ENCODE measurements at places on chromosomes 6 and 20.

GRCh38 chr6:46323312-46323965 lies 152.7 kb upstream of the ENPP5 start:
- DNase-seq = no peak

DNA sequence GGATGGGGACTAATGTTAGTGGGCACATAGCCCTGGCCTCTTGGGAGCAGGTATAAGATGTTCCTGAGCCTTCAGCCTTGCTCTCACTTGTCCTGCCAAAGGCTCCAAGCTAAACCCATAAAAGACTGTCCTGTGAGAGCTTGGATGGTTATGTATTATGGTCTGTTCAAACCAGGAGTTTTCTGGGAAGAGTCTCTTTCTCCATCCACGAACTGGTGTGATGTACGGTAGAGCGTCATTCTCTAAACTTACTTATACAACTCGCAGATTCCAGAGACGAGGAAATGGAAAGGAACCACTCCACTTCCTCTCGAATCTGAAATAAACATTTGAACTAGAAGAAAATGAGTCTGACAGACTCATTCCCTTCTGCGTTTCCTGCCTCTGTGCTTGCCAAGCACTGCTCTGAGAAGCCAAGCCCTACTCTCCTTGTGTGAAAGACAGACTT lies 5.3 kb downstream of the SOBP start:
- no peak for DNase-seq

DNA sequence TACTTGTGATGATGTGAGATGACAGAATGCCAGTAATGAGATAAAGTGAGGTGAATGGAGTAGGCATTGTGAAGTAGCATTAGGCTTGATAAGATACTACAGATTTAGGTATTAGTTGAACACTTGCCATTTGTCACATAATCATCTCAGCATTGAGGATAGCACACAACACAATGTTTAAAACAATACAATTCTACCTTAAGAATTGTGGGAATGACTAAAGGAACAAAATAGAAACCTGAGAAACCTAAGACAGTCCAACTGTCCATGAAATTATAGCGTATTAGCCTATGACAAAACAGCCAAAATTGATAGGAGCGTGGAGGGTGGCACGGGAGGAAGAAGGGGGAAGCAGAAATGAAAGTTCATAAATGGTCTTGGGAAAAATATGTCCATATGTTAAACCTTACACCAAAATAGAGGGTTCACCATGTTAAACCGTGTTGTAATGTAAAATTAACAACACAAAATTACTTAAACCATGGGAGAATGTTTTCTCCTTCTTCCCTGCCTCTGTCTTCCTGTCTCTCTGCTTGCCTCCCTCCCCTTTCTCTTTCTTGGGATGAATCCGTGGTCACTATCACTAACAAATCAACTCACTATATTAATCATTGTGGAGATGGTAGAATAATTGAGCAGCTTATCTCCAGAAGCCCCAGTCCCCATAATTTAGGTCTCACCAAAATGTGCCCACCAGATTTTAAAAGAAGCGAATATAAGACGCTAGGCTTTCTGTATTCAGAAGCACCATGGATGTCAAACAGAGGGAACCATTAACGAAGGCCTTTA lies 33.0 kb upstream of the HFE start:
- DNase-seq = no peak

DNA sequence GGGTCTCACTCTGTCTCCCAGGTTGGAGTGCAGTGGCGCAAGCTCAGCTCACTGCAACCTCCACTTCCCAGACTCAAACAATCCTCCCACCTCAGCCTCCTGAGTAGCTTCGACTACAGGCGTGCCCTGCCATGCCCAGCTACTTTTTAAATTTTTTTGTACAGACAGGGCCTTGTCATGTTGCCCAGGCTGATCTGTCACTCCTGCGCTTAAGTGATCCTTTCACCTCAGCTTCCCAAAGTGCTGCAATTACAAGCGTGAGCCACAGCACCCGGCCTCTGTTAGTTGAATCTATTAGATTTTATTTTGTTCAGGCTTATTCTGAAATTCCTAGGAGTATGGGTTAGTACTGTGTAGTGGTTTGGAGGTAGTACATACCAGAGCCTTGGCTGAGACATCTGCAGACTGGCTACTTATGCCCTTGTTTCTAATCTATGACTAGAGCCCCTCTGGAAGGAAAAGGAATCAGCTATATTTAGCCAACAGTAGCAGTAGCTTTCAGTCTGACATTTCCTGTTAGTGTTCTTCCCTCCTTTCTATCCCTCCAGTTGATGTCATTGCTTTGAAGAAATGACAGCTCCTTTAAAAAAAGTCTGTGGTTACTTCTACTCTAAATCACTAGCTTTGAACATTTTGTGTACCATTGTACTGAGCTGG lies 74.4 kb downstream of the ITCH start:
- no peak for DNase-seq

- no peak for DNase-seq
These were observed 31.4 kb upstream of the SIRPG start for GRCh38 chr20:1688886-1689538.

DNA sequence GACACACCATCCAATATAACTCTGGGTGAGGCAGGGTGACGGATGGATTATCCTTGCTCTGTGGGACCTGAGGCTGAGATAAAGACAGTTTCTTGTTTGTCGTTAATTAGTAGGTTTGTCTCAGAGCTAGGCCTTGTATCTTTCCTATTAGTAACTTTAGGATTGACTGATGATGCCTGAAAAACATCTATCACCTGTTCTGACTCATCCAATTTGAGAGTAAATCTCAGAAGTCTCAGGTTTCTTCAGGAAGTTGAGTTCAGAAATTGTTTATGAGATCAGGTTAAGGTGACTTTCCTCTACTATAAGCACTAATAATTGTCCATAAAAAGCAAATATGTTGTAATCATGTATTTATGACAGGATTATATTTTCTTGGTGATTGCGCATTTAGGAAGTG lies 129.5 kb upstream of the SUPT3H start:
- no peak for DNase-seq

DNA sequence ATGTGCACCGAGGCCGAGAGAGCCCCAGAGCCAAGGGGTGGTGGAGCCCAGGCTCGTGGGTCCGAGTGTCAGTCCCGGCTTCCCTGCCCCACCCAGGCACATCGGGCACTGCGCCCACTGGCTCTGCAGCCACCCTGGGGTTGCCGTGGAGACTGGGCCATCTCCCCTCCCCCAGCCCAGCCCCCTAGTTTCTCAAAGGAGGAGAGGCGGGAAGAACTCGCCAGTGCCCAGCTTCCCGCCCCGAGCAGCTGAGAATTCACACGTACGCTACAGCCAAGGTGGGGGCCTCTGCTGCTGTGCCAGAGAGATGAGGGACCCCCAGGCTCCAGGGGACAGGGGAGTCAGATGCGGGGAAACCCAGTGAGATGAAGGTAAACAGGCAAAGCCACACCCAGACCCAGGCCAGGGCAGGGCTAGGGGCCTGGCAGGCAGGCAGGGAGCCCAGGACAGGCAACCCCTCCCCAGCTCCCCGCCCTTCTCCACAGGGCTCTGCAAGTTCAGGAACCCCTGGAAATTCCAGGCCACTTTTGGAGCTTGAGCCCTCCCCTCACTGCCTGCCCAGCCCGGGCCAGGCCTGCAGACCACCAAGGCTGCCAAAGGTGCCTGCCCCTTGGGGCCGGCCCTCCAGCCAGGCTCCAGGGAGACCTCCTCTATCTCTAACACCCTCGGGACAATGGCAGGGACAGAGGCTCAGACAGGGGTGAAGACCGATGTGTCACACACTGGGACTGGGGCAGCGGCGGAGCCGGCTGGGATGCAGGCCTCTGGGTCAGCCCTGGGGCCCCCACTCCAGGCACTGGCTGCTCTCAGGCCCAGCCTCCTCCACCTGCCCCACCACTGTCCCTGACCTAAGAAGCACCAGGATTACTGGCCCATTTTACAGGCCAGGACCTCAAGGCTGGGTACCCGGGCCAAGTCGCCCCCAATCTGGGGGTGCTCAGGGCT lies 6.0 kb downstream of the LAMA5 start:
- no peak for DNase-seq

DNA sequence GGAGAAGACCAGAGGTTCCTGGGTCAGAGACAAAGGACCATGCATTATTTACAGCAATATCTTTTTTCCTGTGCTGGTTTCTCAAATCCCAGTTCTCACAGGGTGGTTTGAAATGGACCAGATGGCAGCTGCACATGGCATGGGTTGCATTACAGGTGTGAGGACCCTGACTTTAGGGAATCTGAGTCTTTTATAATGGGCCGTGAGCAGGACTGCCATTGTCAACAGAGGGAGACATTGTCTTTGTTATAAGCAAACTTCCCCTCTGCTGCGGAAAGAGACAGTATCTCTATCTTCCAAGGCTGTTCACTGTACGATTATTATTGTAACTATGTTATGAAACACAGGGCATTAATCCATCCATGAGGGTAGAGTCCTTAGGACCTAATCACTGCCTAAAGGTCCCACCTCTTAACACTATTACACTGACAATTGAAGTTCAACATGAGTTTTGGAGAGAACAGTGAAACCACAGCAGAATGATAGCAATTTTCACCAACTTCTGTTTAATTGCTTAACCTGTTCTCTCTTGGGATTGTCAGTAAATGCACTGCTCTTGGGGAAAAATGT lies 156.1 kb upstream of the AGPAT4 start:
- no peak for DNase-seq

DNA sequence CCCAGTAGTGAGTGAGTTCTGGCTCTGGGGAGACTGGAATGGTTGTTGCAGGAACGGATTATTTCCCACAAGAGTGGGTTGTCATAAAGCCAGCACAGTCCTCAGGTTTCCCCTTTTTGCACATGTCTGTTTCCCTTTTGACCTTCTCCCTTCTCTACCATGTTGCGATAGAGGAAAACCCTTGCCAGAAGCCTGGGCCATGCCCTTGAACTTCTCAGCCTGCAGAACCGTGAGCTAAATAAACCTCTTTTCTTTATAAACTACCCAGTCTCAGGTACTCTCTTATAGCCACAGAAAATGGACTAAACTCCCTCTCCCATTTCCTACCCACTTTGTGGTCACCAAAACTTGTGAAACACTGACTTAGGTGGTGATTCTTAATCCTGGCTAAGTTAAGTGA lies 7.2 kb upstream of the PPP1R16B start:
- no peak for DNase-seq

DNA sequence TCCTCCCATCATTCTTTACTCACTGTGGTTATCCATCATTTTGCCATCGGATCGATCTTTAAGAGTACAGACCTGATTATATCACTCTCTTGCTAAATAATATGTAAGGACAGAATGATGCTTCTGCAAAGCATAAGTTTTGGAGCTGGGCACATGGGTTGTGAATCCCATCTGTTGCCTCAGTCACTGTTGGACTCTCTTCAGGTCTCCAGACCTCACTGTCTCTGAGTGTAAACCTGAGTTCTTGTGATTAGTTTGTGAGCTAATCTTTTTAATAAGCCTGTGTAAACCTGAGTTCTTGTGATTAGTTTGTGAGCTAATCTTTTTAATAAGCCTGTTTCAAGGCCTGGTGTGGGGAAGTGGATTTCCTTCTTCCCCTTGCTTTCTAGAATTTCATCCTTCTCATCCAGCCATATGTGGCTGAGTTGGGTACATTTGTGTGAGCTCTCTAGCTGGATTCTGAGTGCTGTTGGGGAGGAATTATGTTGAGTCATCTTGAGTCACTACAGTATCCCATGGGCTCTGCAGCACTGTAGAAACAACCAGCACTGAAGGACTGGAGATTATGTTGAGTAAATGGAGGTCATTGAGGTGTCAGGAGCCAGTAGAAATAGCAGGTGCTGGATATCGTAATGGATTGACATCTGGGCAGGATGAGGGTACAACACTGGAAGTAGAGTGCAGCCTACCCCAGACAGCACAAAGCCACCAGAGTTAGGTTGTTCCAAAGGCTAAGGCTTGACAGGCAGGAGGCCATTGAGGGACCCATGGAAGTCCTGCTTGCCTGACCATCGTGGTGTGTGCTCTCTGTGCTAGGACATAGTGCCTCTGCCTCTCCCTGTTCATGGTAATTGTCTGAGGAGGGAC lies 52.4 kb downstream of the SCAND1 start:
- no peak for DNase-seq

DNA sequence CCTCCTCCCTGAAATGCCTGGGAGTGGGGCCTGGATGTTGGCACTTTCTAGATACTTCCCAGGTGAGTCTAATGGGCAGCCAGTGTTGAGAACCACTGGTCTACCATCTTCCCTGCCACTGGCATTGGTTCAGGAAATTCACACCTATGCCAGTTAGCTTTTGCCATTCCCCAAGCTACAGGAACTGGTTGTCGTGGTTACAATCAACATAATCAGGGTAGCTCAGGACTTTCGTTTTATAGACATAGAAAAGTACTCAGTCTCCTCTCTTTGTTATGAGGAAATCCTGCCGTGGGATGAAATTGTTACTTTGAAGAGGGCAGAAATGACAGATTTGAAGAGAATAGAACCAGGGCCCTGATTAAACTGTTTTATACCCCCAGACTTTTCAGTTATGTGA lies 127.9 kb upstream of the FOXO3 start:
- no peak for DNase-seq

DNA sequence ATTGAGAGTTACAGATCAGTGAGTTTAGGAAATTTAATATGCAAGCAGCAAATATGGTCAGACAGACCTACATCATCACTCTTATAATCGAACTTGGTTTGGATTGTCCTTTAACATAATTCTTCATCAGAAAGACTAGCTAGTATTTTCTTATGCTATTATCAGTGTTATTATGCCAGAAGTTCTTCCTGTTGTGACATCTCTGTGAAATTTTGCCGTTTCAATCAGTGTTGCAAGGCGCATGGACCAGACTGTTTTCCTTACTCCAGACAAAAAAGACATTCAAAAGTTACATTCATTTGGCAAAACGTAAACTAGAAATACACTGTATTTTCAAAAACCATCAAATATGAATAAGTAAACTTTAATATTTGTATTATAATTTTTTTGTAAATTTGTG lies 5.7 kb upstream of the TENT5A start:
- DNase-seq = no peak

DNA sequence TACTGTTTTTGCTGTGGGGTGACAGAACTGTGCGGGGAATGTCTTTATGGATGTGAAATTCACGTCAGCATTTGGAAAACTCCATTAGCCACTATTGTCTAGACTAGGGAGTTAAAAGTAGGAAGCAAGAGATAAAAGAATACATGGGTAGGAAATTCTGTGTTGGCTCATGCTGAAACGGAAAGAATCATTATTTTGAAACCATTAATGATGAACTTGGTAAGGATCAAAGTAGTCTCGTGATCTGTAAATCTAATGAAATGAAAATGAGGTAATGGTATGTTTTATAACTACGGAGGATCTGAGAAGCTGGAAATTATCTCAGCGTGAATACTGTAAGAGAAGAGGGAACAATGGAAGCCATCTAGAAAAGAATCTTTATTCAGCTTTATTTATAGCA lies 11.1 kb upstream of the CD40 start:
- DNase-seq = no peak

GRCh38 chr6:169959136-169960002 lies 207.9 kb downstream of the ERMARD start:
- peak; percentile 33 for DNase-seq

DNA sequence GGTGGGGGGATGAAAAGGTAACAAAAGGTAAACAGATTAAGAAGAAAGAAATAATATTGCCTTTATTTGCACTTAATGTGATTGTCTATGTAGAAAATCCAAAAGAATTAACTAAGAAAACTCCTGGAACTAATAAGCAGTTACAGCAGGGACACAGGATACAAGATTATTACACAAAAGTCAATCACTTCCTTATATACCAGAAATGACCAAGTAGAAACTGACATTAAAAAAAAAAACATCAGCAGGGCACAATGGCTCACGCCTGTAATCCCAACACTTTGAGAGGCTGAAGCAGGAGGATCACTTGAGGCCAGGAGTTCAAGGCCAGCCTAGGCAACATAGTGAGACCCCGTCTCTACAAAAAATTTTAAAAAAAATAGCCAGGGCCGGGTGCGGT lies 123.2 kb upstream of the RIPOR2 start:
- no peak for DNase-seq

GRCh38 chr6:161479376-161479775 lies 205.5 kb upstream of the AGPAT4 start:
- no peak for DNase-seq

Measured in effector CD8-positive, alpha-beta T cell (primary cell).